ENCODE measurements at places on chromosomes 5 and 9. TPM values are rescaled to one million over a fixed set of nuclear protein-coding genes. Genes with fewer than 3 reads are reported as not detected.

DNA sequence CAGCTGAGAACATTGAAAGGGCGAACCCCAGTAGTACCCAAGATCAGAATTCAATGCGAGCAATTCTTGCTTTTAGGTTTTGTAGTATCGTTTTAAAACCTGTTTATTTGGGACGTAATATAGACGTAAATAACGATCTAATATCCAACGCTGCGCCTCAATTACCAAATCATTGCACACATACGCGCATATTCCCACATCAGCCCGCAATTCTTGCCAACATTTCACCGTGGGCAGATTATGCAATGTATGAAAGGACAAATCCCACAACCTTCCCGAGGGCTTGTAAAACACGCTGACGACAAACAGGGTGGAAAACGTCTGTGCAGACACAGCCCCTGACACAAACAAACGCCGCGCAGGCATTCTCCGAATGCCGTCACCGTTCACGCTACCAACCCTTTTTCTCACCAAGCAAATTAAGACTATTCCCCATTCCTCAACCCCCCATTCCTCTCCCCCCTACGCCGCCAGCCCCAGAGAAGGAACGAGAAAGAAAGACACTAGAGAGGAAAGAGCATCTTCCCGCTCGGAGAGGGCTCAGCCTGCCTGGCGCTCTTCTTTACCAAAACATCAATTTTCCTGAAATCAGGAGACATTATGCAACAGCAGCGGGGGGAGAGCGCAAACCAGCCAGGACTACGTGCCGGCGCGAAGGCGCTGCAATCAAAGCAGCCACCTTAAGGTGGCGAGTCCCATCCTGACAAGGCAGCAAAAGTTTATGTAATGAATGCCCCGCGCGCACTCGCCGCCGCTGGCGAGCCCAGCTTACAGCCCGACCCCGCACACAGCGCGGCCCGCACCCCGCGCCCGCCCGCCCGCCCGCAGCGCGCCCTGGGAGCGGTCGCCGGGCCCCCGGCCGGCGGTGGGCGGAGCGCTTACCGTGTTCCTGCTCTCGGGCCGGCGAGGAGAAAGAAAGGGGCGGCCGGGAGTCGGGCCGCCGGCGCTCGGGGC, 597 bp downstream of the NFIL3 start:
- peak; percentile 89 for DNase-seq

DNA sequence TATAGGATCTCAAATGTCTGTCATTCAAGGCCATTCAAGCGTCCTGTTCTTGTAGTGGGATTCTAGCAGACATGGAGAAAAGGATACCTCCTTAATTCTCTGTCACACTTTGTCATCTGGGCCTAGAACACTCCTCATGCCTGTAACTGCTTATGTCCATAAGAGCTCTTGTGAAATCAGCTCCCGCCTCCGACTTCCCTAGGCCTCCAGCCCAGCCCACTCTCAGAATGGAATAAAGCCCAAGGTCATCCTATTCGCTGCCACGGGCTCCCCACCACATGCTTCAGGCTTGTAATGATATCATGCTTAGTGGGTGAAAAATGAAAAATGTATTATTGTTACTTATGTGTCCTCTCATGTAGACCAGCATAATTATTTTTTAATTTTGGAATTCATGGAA, 632.5 kb downstream of the ISL1 start:
- no peak for DNase-seq

DNA sequence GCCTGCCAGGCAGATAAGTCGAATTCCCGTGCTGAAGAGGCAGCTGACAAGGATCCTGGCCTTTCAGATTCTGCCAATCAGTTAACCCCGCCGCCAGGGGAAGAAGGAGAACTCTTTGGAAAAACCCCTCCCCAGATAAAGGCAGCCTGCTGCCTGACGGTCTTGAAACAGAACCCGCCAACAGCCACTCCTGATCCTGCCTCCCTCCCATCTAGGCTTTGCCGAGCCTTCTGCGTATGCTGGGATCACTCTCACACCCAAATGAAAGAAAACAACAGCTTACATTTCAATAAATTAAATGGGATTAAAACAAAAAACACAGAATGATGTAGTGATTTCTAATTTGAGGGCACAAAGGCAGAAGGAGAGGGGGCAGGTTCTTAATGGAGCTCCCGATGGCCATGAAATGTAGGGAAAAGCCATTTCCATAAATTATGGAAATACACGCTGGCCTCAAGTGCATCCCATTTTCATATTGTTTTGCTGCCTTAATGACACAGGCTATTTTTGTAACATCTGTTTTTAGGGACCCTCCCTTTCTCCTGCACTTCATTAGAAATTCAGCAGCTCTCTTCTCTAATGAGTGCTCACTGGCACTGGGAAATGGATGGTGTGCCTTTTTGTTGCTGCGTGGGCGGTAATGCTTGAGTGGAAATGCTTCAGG, 319.1 kb downstream of the MED10 start:
- DNase-seq, result peak; percentile 88

DNA sequence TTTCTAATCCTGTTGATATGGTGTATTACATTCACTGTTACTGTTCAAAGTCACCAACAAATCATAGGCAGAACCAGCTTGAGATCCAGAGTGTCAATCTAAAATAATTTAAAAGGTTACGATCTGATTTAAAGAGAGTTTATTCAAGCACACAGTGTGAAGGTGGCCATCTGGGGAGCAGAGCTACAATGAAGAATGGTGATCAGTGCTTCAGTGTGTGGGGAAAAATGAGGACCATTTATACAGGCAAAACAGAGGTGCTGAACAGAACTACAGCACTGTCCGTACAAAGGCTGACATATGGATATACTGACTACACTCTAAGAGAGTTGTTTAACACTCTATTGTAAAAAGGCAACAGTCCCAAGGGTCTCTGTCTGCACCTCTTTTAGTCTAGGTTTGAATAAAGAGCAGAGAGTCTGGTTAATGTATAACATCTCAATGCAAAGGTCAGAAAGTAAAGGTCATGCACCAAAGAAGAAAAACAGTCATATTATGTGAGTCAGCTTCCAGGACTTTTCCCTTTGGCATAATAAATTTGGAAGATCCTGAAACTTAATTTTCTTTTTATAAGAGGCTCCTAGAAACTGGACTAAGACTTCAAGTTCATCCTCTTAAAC, 29.7 kb upstream of the TDRD7 start:
- no peak for DNase-seq

- no peak for DNase-seq
These were observed 94.7 kb downstream of the FGF10 start for GRCh38 chr5:44294516-44294915.

DNA sequence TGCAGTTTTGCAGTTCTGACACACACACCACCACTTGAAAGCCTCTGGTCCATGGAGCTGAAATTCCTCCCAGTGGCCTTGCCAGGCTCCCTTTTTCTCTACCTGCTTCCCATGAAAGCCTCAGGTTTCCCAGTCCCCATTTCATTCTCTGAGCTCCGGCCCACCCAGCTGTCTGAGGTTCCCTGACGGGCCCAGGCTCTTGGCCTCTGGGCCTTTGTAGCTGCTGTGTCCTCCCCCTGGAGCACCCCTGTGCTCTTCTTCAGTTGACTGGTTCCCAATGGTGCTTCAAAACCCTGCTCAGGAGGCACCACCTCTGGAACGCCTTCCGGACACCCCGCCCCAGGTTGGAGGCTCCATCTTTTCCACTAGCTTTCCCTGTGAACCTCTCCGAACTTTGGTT, 155.9 kb upstream of the SHB start:
- no peak for DNase-seq

The PLPPR1 gene
- 7.1 TPM for polyA plus RNA-seq

The CDKN2B-AS1 gene
- 6.9 TPM for polyA plus RNA-seq

GRCh38 chr9:1051584-1052275, 1.6 kb downstream of the DMRT2 start:
- DNase-seq, result peak; percentile 77

DNA sequence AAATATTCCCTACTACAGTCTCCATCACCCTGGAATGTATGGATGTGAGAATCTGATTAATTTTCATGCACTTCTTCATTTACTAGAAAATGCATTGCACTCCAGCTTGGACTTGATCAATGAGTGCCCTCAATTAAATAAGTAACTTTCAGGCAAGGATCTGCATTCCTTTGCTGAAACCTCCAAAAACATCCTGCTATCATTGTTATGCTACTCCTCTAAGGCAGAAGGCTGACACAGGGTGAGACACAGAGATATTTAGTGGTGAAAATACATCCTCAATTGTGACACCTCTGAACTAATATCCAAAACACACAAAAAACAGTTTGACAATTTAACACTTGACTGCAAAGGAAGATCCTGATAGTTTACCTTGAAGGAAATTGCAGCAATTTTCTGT, 57.9 kb upstream of the CDH12 start:
- no peak for DNase-seq

DNA sequence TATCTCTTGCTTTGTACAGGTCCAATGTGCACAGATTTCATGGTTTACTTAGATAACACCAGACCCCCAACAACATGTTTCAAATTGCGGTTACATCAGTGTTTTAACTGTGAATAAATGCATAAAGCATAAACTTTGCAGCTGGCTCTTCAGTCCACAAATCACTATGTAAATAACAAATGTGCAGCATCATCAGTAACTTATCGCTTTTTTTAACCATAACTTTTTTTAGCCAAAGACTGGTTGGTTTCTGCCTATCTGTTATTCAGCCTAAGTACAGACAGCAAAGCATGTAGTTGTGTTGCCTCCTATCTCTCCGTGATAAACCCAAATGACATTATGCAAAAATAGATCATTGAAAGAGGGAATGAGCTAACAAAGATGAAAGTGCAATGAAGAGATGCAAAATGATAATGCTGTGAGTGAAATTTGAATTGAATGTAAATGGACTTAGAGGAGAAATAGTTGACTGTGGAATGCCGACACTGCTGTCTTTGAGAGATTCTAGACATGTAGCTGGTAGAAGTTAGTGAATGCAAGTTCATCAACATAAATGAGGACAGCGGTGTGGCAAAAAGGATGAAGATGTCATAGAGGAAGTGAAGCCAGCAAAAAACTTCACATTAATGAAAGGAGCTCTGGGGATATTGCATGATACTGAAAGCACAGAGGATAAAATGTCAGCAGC, 108.8 kb downstream of the PDE8B start:
- no peak for DNase-seq

DNA sequence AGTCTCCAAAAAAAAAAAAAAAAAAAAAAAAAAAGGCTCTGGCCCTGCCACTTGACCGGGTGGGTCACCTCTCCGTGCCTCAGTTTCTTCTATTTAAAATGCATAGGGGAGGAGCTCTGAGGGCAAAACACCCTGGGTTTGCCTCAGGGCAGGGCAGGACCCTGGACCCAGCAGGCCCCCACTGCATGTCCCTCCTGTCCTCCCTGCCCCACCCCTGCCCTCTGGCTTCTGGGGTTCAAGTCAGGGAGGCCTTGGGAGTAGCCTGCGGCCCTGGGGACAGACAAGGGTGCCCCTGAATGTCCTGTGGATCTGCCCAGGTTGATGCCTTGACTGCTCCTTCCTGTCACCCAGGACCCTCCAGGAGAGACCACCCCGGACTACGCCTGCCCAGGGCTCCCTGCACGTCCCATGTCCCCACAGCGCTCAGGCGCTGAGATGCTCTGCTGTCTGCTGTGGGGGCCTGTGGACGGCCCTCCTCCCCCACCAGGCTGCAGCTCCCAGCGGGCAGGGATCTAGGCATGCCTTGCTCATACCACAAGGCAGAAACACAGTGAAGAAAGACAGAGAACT, 35.4 kb downstream of the ADAMTS2 start:
- no peak for DNase-seq

- DNase-seq, result peak; percentile 76
These were observed 56.1 kb upstream of the PHYKPL start for GRCh38 chr5:178288401-178289368.

The ZNF354B gene
- polyA plus RNA-seq, result 0.58 TPM

- no peak for DNase-seq
These were observed 139.5 kb downstream of the BARX1 start for GRCh38 chr9:93815677-93816076.

DNA sequence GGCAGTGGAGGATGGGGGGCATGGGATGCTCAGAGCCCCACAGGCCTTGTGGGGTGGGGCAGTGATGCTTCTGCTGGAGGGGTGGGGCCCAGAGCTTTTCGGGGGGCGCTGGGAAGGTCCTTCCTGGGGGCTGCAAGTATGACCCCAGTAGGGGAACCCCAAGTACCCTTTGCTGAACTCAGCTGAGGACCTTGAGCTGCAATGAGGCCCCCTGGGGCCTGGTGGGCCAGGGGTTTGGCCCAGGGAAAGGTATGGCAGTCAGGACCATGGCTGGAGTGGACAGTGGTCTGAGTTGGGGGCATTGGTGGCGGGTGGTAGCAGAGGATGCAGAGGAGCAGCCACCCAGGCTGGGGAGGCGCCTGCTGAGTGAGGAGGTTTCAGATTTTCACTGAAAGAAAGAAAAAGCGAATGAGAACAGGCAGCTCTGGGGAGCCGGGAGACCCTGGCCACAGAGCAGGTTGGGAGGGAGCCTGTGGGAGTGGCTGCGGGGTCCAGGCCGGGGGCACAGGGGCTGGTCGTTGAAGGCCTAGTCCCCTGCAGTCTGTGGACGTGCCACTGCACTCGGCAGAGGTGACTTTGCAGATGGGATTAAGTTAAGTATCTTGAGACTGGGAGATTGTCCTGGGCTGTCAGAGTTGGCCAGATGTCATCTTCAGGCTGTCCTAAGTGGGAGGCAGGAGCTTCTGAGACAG, 19.2 kb downstream of the WNK2 start:
- DNase-seq, result no peak

DNA sequence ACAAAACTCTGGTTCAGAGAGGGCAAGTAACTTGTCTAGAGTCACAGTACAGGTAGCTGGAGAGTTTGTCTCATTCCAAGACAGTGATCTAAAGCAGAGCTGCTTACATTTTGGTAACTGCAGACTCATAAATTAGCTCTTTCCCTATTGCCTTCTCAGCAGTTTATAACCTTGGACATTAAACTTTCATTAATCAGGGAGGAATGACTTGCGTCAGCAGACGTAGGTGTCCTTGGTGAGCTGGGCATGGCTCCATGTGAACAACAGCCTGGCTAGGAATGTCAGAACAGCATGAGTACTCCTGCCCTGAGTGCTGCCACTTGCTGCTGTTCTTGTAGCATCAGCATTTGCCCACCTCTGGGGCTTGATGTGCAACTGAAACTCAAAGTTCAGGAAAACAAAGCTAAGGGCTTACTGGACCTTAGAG, 2.2 kb upstream of the ALDOB start:
- DNase-seq, result no peak

DNA sequence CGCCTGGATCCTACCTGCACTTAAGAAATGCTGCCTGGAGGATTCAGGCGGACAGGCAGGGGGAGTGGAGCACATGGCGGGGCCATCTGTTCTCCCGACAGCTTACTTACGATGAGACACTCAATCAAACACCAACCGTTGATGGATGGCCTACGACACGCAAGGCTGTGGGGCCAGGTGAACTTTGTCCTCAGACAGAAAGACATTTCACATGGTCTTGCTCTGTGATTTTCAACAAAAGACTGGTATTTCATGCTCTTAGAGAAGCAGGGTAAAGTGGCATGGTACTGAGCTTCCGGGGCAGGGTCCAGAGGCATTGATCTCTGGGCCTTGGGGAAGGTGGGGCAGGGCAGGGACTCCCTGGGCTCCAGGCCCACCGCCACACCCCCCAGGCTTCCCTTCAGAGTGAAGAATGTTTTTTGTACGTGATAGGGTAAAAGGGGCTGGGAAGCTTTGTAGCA, 9.1 kb upstream of the OLFM1 start:
- DNase-seq, result peak; percentile 68

- no peak for DNase-seq
These were observed 21.8 kb downstream of the ENTREP1 start for GRCh38 chr9:69346596-69347390.

- DNase-seq, result no peak
These were observed 56.5 kb upstream of the RNF38 start for GRCh38 chr9:36456480-36457065.

- DNase-seq, result no peak
These were observed 10.9 kb upstream of the ZNF366 start for GRCh38 chr5:72518001-72518683.

The POU5F2 gene
- polyA plus RNA-seq, result not detected

The IFNA2 gene
- polyA plus RNA-seq, result not detected

Data from brain (organoid and tissue), 16 donors.